ENCODE measurements at places on chromosomes 12 and 14.

GRCh38 chr12:80778005-80778541 is 61.4 kb downstream of the MYF5 start:
- no peak for DNase-seq
- H3K36me3 ChIP-seq = no peaks in the 10 kb centered on the region
- H3K27ac ChIP-seq = no peak overlapping the region
- no peak overlapping the region for H3K4me3 ChIP-seq

DNA sequence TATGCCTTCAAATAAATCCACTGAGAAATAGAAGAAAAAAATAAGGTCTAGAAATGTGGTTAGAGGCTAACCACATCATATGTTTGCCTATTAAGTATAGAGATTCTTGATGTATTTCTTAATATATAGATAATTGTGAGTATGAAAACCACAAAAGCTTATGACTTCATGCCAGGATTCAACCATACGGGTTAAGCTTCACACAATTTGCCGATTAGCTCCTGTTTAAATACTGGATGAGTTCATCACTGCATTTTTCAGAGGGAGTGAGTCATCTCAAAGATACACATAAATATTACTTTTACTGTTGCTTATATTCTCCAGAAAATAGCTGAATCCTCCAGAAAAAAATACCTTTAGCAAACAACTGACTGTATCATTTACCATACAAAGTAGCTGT is 79.6 kb downstream of the RPL10L start:
- H3K4me1 ChIP-seq = no peaks in the 10 kb centered on the region
- H3K4me3 ChIP-seq = no peak overlapping the region
- no peak for DNase-seq
- H3K27me3 ChIP-seq = no peaks in the 10 kb centered on the region
- no peaks in the 10 kb centered on the region for H3K36me3 ChIP-seq

DNA sequence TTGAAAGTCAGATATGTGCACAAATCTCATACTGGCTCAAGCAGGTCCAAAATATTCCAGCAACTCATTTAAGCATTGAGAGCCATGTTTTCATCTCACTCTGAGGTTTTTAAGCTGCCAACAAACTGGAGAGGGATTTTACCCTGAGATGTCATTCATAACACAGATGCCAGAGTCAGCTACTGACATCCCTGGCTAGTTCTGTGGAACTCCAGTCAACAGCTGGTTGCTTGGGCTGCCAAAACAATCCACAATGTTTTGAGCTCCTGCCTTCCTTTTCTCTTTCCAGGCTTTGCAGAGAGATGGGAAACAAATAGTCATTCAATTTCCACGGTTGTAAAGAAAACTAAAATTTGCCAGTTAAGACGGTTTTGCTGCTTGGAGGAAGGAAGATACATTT is 621.2 kb upstream of the FBXO33 start:
- H3K27ac ChIP-seq = no peak overlapping the region
- no peaks in the 10 kb centered on the region for H3K4me1 ChIP-seq
- no peak for DNase-seq
- no peaks in the 10 kb centered on the region for H3K36me3 ChIP-seq
- no peak overlapping the region for H3K4me3 ChIP-seq
- H3K27me3 ChIP-seq = no peaks in the 10 kb centered on the region

- no peaks in the 10 kb centered on the region for H3K27me3 ChIP-seq
- no peak overlapping the region for H3K4me3 ChIP-seq
- H3K4me1 ChIP-seq = peaks cover 50% of the 10 kb centered on the region
- H3K36me3 ChIP-seq = peaks cover 6% of the 10 kb centered on the region
Measured at GRCh38 chr14:50067723-50068495, 48.5 kb downstream of the VCPKMT start.

GRCh38 chr14:93972618-93973205 is 3.7 kb downstream of the ASB2 start:
- no peaks in the 10 kb centered on the region for H3K27me3 ChIP-seq
- H3K4me3 ChIP-seq = no peak overlapping the region
- H3K4me1 ChIP-seq = peaks cover 54% of the 10 kb centered on the region
- peaks cover 2% of the 10 kb centered on the region for H3K36me3 ChIP-seq
- no peak for DNase-seq

GRCh38 chr12:107543416-107543815 is 142.2 kb upstream of the PWP1 start:
- H3K27me3 ChIP-seq = no peaks in the 10 kb centered on the region
- H3K36me3 ChIP-seq = peaks cover 7% of the 10 kb centered on the region
- H3K4me1 ChIP-seq = peaks cover 5% of the 10 kb centered on the region
- DNase-seq = no peak
- H3K4me3 ChIP-seq = no peak overlapping the region
- H3K27ac ChIP-seq = no peak overlapping the region

DNA sequence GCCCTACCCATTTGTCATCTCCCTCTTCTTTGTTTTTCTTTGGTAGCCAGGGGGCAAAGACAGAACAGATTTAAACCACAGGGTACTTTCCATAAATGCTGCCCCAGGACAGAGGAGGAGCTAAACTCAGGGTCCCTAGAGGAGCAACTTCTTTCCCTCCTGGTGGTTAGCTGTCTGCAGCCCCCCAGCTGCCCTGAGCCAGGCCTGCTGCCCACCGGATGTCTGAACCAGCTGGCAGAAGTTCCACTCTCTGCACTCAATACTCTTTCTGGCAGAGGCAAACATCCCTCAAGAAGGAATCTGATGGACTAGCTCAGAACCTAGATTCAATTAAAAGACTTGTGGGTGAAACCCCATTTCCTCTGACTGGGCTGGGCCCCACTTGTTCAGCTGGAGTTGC is 10.7 kb downstream of the VDR start:
- H3K27me3 ChIP-seq = peaks cover 28% of the 10 kb centered on the region
- no peak overlapping the region for H3K4me3 ChIP-seq
- H3K36me3 ChIP-seq = no peaks in the 10 kb centered on the region
- H3K4me1 ChIP-seq = no peaks in the 10 kb centered on the region

- no peak for DNase-seq
- no peaks in the 10 kb centered on the region for H3K36me3 ChIP-seq
Measured at GRCh38 chr12:121392325-121392716, 7.6 kb upstream of the RNF34 start.
